NCI-H1417 treated with DMSO at 0.1 percent for 48 hours (cell line): ENCODE measurements at places on chromosomes 11 and 22.

- DNase-seq, result no peak
These were observed 123.6 kb downstream of the ABTB2 start for GRCh38 chr11:34234086-34234740.

GRCh38 chr11:74680703-74681531 is 50.3 kb downstream of the CHRDL2 start:
- no peak for DNase-seq

GRCh38 chr11:117130879-117131278 is 13.2 kb upstream of the PAFAH1B2 start:
- no peak for DNase-seq

- no peak for DNase-seq
These were observed 134.0 kb upstream of the SORL1-AS1 start for GRCh38 chr11:121586750-121587149.

- no peak for DNase-seq
These were observed 29.3 kb upstream of the CABP7 start for GRCh38 chr22:29690476-29690875.

DNA sequence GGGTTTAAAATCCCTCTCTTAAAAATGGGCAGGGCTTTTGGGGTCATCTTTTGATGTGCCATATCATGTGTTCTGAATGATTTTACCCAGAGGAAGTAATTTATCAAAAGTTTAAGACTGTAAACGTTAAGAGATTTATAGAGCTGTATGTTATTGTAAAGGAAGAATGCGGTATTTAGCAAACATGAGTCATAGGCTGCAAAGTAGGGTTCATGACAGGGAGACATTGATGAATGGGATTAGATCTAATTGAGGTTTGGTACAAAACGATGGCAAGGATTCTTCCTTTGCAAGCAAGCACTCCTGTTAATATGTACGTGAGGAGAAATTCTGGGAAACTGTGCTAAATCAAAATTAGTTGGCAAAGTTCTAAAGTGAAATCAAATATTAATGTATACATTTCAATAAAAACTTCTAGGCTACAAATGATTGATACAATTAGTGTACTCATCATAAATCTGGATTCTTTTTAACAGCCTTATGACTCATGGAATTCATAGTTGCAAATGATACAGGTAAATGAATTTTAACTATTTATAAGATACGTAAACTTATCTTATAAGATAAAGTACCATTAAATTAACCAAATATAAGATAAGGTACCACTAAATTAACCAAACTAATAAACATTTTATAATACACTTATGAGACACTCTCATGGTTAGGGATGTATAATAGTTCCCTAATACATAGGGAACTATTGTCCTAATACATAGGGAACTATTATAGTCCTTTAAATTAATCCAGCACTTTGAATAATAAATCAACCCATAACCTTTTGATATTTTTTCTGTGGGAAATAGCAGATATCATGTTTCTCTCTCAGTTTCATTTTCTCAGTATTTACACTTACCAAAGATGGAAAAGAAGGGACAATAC is 58.4 kb downstream of the KIF18A start:
- no peak for DNase-seq

GRCh38 chr22:38204784-38205183 is 3.0 kb downstream of the MAFF start:
- DNase-seq, result no peak

- DNase-seq, result no peak
These were observed 26.4 kb downstream of the C11orf91 start for GRCh38 chr11:33674035-33674814.

DNA sequence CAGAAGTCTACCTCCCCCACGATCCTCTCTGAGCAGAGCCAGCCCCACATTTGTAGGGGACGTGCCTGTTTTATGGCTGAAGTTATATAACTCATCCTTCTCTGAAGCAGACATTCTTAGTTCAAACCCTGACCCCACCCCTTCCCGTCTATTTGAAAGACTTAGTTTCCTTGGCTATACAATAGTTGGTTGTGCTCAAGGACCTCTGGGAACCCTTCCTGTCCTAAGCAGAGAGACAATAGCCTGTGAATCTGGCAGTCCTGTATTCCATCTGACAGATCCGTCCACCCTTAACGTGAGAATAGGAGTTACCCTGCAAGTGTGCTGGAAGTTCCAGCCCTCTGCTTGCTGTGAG is 75.2 kb downstream of the MN1 start:
- no peak for DNase-seq

- no peak for DNase-seq
These were observed 286.8 kb downstream of the BLID start for GRCh38 chr11:121829159-121829643.

DNA sequence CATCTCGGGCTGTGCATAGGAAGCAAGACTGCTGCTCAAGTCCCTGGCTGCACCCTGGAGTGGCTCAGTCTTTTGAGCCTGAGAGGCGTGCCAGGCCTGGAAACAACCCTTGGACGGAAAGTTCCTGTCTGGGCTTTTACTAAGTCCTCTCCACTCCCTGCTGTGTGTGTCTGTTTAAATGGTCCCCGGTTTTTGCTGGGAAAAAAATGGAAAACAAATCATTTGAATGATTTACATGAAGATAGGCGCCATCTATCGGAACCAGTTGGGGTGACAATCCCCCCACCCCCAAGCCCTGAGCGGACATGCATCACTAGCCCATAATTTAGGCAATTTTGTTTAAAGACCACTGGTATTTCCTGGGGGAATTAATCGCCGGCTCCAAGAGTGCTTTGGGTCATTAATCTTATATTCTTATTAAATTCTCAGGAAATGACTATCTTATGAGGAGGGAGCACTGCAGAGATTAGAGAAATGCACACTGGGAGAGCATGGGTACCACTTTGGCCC is 2.7 kb upstream of the GAB2 start:
- no peak for DNase-seq

DNA sequence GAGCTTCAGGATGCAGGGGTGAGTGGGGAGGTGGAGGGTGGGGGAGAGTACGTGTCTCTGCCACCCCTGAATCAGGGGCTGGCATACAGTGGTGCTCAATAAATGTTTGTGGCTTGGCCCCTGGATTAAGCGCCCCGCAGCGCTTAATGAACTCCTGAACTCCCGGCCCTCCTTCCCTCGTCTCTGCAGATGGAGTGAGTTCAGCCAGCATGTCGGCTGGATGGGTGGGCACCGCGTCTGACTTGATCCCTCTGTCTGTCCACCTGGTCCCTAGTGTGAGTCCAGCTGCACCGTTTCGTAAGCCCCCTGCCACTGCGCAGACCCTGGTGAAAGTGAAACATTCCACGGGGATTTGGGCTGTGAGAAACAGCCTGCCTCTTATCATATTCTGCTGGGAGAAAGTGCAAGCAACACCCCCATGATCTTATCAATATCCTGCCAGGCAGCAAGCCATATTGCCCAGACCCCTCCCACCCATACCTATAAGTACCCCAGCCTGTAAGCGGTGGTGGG is 12.0 kb upstream of the MRGPRD start:
- no peak for DNase-seq

DNA sequence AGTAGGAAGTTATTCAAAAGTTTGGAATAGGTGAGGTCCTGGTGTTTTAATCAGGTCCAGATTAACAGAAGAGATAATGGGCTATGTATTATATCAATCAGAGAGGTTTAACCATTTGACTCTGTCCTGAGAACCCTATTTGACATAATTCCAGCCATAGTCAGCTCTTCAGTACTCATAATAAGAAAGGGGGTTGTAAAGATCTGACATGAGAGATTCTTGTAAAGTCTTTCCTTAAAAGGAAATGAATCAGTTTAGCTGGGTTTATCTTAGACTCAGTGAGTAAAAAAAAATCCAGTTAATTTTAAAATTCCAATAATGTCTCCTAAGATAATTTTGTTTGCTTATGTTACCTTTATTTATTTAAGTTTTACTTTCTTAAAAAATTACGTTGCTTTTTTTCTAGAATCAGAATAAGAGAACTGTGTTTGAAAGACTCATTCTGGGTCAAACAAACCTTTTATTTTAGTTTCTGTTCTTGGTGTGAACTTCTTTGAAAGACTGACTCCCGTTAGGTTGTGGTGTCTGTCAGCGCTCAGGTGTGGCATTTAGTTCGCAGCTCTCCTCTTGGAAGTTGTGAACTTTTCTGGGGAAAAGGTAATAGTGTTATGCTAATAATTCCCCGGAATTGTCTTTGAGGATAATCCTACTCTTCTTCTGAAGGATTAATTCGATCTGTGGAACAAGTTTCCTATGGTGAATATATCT is 20.5 kb downstream of the NUCB2 start:
- DNase-seq, result no peak

DNA sequence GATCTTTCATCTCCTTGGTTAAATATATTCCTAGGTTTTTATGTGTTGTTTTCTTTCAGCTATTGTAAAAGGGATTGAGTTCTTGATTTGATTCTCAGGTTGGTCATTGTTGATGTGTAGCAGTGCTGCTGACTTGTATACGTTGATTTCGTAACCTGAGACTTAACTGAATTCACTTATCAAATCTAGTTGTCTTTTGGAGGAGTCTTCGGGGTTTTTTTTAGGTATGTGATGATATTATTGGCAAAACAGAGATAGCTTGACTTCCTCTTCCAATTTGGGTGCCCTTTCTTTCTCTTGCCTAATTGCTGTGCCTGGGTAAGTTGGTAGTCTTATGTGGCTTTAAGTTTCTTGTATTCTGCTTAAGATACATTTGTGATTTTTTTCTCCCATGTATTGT is 52.8 kb downstream of the CBL start:
- DNase-seq, result no peak

DNA sequence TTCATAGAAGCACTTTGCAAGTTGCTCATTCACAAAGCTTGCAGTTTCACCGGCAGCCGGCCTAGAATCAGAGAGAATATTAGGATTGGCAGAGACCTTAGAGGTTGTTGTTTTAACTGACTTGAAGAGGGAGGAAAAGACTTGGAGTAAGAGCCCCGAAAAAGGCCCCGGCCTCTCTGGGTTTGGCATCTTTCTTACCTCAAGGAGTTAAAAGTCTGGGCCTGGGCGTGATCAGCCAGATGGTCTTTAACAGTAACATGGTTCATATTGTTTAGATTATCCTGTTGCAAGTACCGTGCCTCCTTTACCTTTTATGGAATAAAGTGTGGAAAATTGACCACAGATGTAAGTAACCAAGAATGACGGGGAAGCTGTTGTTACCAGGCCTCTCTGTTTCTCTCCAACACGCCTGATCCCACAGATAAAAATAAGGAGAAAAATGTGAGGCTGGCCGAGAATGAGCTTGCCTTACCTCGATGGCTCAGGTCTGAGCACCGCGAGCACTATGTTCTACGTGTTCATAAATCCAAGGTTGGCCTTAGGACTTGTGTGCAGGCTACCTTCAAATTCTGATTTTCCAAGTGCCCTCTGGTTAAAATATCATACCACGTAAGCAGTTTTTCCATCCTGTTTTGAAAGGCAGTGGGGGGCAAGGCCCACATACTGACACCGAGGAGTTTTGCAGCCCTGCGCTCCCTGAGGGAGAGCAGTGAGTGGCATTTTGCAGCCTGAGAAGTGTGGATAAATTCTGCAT is 56.4 kb downstream of the PARVA start:
- no peak for DNase-seq

DNA sequence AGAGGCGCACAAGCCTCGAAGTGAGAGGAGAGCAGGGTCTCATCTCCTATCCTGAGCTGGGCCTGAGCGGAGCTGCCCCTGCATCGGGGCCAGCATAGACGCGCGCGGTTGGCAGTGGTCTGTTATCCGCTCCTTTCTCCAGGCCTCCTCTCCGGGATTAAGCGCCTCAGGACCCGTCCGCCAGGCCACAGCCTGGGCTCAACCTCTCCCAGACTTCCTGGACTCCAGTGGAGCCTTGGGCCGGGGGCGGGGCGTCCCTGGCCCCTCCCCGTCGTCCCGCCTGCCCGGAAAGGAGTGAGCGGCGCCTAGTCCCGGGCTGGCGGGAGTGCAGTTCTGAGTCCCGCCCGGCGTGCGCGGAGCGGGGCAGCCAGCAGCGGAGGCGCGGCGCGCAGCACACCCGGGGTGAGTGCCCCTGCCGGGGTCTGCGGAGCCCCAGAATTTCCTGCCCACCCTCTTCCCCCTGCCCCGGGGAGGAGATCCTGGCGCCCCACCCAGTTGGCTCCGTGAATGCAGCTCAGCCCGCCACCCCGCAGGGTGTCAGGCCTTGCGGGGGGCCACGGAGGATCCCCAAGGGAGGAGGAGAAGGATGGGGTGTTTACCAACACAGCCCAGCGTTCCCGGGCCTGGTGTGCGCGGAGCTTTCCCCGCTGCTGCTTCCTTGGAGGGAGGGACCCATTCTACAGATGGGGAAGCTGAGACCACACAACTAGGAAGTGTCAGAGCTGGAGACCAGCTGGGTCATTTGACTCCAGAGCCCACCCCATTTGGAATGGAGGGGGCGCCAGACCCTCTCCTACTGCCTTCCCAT is at the start of gene TCIRG1:
TSS of gene TCIRG1 (plus strand) at position 308 of the 808 bp plus-strand sequence. CDS start 2,247 bp downstream, outside the sequence.
- no peak for DNase-seq
